ENCODE measurements at places on chromosomes 1 and 21. TPM values are rescaled to one million over a fixed set of nuclear protein-coding genes. Genes with fewer than 3 reads are reported as not detected.
A peak's percentile ranks its signal among the peaks of the same experiment; 100 is the strongest.

DNA sequence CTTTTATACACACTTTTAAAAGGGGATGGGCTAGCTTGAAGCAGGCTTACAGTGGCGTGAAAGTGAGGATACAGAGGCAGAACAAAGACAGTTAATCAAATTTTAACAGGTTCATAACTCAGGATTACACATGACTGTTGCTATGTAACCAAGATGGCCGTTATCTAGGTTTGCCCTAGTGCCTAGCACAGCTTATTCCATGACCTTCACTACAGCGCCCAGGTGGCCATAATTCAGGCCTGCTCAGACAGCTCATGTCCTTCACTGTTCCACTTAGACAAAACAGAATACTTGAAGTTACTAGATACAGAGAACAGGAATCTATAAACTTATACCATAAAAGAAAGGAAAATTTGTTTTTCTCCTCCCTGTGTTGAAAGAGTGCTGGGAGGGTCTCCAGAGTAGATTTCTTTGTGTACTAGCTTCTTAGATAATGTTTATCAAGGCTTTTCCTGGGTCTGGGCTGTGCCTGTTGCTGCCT, 6.2 kb upstream of the SPRR2F start:
- no peak for DNase-seq

Gene RAB25
- not detected for total RNA-seq

DNA sequence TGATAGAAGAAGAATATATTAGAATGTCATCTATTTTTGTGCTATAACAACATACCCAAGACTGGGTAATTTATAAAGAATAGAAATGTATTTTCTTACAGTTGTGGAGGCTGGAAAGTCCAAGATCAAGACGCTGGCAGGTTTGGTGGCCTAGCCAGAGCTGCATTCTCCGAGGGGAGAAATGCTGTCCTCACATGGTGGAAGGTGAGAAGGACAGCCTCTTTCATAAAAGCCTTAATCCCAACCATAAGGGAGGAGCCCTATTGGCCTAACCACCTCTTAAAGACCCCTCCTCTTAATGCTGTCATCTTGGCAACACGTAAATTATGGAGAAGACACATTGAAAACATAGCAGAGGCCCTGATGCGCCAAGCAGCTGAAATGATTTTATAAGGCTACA, 60.1 kb upstream of the KAZN start:
- no peak for DNase-seq

Gene TXNIP
- total RNA-seq: 1,955 TPM

Gene GPA33
- total RNA-seq: 0.36 TPM

- DNase-seq: no peak
Observed at GRCh38 chr1:94246692-94247137, 9.3 kb upstream of the ARHGAP29 start.

GRCh38 chr1:41382480-41383090, 21.4 kb downstream of the FOXO6 start:
- DNase-seq: peak; percentile 88

DNA sequence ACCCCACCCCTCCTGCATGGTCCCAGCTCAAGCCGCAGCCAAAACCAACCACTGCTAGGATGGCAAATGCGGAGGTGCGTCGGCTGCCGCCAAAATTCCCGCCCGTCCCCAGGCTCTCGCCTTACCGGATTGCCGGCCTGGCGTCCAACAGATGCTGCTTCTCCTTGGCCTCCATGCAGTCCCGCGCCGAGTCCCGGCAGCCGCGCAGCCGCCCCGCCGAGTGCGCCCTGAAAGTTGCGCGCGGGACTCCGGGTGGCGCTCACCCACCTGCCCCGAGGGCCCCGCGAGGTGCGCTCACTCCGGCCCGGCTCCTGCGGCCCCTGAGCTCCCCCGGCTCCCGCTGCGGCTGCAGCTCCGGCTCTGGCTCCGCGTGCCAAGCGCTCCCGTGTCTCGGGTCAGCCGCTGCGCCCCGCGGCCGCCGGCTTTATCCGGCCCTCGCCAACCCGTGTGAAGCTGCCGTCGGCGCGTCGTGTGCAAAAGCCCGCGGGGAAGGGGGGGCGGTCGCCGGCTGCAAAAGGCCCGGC, at the start of gene SLC30A2:
SLC30A2 (minus strand) TSS at position 397 of the 524 bp plus-strand sequence; CDS start at position 175, 222 bp downstream.
- DNase-seq: no peak

Gene PRPF38B
- total RNA-seq: 27.2 TPM

Gene RGSL1
- total RNA-seq: not detected

All from sigmoid colon (tissue), 7 donors.